ENCODE measurements at places on chromosomes 5 and 9.

- DNase-seq: no peak
Measured at GRCh38 chr5:178502401-178503100, 87.6 kb downstream of the COL23A1 start.

GRCh38 chr9:136282272-136282861, 21.5 kb downstream of the CCDC187 start:
- no peak for DNase-seq

DNA sequence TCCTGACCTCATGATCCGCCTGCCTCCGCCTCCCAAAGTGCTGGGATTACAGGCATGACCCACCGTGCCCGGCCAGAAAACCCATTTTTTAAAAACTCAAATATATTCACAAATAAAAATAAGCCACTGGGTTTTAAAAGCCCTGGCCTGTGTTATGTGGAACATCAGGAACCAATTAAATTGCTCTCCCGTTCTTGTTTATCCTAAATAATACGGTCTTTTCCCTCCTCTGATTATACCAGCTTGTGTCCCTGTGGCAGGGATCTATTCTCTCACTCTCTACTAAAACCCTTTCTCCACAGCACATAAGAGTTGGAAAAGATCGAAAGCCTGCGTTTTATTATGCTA, 30.1 kb upstream of the LPAR1 start:
- no peak for DNase-seq

GRCh38 chr9:91206806-91207205, 154.9 kb downstream of the AUH start:
- no peak for DNase-seq

- DNase-seq: no peak
Measured at GRCh38 chr5:139743001-139743771, 52.4 kb upstream of the PSD2 start.

DNA sequence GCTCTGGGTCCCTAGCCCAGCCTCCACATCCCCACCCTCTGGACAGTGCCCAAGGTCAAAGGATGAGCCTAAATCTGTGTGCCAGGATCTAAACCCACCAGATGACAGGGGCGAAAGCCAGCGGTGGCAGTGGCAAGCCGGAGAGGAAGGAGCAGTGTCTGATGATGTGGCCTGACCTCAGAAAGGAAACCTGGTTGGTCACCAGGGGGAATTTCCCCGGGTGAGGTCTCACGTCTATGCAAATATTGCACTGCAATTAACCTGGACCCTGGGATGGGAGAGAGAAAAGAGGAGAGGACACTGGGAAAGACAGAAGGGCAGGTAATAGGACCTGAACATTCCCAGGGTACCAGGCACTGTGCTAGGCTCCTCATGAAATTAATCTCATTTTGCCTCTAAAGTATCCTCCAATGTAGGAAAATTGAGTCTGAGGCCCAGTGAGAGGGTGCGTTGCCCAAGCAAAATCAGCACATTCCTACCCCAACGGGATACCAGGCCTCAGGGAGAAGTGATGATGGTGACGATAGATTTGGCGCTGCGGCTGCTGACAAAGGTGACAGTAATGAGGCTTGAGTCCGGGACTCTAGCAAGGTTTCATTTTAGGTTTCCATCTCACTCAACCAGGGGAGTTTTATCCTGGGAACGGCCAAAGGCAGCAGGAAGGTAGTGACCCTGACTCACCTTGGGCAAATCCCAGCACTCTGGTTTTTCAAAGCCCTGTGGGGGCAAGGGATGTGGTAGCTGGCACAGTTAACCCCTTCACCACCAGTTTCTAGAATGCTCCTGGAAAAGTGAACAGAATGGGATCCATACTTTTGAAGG, 13.4 kb upstream of the TNIP1 start:
- peak; percentile 29 for DNase-seq

GRCh38 chr5:41707853-41708603, 162.2 kb downstream of the OXCT1 start:
- DNase-seq: no peak

DNA sequence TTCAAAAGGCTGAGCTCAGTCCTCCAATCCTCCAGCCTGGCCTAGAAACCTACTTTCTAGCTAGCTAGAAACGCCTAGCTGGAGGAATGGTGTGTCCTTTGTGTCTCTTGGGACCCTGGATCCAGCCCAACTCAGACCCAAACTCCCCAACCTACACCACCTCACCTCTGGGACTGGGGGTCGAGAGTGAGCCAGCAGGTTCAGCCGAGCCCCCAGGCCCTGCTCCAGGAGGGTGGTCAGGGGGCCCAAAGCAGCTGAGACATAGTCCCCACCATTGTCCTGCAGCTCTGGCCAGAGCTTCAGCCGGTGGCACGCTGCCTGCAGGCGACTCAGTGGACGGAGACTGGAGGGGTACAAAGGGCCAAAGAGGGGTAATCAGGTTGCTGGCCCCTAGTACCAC, 6.2 kb downstream of the NOL6 start:
- DNase-seq: no peak

GRCh38 chr9:36046923-36047322, 10.2 kb downstream of the RECK start:
- DNase-seq: no peak

DNA sequence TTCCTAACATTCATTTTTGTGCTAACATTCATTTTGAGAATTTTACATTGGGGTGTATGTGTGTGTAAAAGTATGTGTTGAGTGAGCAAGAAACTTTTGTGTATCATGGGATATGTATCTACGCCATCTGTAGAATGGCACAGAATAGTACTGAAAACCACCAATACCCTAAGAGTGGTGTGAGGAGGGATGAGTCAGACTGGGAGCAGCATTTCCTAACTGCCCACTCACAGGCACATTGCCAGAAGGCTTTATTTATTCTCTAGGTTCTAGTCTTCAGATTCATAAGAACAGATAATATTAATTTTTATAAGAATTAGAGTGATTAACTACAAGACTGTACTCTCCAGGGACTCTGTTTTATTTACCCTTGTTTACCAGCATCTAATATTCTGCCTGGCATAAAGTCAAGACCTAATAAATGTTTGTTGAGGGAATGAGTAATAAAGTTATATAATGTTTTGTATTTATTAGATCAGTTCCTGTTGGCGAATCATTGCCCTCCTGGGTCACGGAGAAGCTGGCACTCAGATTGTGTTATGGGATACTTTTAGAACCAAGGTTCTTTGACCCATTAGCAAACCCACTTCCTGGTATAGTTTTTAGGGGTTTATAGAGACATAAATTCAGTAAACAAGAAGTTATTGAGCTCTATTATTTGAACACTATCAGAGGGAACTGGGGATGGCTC, 159.1 kb upstream of the PPP2R2B start:
- DNase-seq: no peak

DNA sequence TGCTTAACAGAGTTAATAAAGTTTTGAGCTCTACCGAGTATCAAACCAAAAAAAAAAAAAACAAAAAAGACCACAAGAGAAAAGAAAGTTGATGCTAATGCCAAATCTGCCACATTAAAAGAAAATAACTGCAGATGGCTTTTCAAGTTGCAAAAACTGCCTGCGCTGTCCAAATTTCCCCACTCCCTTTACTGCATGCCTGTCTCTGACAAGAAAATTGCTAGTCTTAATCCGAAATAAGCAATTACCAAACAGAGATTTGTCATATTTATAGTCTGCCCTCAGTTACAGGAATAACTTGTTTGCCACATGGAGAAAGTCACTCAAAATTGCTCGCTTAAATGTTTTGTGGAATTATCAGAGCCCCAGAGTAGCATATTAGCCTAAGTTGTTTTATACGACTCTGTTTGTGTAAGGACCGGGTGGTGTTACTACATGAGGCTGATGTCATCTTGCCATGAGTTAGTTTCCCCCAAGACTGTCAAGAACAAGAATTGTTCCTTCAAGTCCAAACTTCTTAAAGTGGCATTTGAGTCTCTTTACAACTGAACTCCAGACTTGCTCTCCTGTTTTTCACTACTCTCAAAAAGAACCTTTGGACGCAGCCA, 160.9 kb downstream of the CEP120 start:
- no peak for DNase-seq

GRCh38 chr9:14158916-14159315, 155.0 kb downstream of the NFIB start:
- DNase-seq: no peak

GRCh38 chr5:176486189-176486757, 38.1 kb downstream of the FAF2 start:
- no peak for DNase-seq

- no peak for DNase-seq
Measured at GRCh38 chr5:82886911-82887310, 190.3 kb downstream of the TMEM167A start.

DNA sequence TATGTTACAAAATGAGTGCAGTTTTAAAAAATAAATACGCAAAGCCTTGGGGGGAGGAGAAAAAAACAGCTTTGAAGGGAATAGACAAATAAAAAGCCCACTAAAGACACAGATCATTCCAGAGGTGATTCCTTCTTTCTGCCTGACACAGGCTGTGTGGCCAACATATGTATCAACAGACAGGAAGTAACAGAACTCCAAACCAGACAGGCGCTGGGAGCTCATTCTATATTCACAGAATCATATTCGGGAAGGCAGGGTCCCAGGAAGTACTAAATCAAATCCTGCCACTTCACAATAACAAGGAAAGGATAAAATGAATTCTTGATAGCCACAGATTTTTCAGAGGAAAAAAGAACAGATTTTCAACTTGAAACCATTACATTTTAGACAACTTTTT, 62.1 kb downstream of the SEMA5A start:
- DNase-seq: no peak

DNA sequence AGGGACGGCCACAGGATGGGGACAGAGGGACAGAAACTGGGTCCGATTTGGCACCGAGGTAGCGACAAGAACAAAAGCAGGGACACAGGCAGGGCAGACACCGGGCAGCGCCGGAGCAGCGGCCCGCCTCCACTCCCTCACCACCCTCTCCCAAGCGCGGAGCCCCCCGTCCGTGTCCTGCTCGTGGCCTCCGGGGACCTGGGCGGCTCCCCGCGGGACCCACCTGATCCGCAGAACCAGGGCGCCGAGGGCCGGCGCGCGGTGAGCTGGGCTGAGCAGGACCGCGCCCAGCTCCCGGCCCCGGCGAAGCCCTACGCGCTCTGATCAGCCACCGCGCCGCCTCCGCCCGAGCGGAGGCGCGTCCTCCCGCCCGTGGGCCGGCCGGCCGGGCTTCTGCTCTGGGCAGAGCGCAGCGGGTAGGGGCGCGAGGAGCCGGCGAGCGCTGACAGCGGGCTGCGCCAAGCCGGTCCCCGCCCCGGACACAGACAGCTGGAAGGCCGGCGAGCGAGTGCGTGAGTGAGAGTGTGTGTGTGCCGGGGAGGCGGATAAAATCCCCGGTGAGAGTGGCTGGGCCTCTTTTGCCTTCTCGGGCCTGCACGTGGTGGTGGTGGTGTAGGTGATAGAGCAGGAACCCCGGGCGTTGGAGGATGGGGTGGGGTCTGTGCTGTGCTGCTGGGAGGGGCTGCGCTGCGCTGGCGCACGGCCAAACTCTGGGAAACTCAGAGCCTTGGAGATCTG, at the start of gene GGTA1:
GGTA1 (minus strand) TSS at position 418 of the 738 bp plus-strand sequence. CDS start 31,922 bp downstream, outside the sequence.
- DNase-seq: no peak

GRCh38 chr9:110809038-110809595, 140.5 kb downstream of the MUSK start:
- DNase-seq: no peak

DNA sequence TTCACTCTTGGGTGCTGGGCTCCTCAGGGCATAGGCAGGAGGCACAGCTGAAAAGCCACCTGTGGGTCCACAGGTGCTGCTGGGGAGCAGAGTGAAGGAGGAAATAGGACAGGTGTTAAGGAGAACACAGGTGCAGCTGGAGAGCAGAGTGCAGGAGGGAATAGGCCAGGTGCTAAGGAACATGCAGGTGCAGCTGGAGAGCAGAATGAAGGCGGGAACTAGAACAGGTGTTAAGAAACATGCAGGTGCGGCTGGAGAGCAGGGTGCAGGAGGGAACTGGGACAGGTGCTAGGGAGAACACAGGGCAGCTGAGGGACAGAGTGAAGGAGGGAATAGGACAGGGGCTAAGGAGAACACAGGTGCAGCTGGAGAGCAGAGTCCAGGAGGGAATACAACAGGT, 43.8 kb upstream of the PLEKHG4B start:
- DNase-seq: no peak

DNA sequence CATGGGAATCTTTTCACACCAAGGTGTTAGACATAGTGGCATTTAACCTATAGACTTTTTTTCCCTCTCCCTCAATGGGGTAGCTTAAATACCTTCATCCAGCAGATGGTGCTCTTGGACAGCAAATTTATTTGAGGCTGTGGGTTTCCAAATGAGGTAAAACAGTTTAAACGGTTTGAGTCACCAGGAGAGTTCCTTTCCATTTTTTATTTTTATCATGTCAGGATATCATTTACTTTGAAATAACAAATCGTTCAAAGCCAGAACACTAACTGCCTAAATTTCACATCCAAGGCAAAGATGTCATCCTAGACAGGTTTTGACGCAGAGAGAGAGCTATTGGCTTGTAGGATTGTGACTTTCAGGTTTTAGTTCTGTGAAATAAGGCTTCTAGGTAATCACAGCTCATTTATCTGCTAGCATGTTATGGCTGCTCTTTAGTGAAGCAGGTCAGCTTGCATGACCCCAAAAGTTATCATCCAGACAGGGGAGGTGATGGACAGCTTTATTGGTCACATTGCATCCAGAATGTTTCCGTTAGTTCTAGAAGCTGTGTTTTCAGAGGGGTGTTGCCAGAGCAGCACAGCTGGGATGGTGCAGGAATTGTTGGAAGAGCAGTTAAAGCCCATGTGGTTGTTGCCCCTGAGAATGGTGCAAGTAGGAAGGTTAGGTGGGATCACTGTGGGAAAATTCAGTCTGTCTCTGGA, 69.8 kb downstream of the KDM4C start:
- DNase-seq: no peak

GRCh38 chr5:89396278-89396954, 513.4 kb upstream of the MEF2C start:
- DNase-seq: no peak

- DNase-seq: no peak
Measured at GRCh38 chr9:109115931-109116526, 3.7 kb downstream of the TMEM245 start.

DNA sequence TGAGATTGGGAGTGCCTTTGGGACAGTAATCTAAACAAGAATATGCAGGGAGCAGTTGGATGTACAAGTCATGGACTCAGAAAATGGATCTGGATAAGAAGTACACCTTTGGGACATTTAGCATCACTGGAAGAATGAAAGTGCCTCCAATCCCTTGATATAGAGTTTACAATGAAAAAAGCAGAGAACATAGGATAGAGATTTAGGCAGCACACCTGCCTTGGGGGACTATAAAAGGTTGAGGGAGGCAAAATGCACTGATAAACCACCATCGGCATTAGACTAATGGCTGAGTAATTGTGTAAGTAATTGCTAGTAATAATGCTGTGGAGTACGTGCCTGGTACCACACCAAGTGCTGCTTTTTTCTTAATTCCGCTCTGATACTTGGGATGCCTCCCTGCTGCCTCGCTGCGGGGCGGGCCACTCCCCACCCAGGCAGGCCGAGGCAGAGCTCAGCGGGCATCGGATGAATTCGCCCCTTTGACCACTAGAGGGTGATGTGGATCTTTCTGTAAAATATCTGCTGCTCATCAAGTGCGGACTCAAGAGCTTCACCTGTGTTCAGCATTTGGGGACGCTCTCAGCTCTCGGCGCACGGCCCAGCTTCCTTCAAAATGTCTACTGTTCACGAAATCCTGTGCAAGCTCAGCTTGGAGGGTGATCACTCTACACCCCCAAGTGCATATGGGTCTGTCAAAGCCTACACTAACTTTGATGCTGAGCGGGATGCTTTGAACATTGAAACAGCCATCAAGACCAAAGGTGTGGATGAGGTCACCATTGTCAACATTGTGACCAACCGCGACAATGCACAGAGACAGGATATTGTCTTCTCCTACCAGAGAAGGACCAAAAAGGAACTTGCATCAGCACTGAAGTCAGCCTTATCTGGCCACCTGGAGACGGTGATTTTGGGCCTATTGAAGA, 99.9 kb downstream of the ANKRD18B start:
- peak; percentile 42 for DNase-seq
